ENCODE measurements at places on chromosomes 7 and 10.

DNA sequence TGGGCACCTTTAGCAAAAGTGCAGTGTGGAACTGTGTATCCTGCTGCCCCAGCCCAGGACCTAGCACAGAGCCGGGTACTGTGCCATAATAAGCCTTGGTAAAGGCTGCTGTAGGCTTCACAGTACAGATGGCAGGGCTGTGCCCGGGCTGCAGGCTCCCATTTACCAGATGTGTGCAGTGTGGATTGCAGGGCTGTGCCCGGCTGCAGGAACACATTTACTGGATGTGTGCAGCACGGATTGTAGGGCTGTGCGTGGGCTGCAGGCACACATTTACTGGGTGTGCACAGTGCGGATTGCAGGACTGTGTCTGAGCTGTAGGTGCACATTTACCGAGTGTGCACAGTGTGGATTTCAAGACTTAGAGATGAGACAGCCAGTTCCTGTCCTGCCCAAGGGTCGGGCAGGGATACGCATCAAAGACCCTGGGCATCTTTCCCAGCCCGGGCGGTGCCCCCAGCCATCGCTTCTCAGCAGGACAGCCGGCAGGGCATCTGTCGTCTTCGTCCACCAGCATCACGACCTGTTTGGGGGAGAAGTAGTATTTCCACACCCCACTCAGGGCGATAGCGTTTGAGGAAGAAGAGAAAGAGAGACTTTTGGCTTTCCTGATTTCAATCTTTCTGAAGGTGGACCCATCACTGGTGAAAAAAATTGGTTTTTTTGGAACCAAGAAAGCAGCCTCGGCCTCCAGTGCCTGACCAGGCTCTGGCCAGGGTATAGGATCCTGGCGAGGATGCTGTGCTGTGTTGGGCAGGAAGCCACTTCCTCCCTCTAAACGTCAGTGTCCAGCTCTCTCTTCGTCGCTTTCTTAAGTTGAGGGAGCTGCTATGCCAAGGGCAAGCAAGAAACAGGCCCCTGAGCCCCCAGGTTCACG lies 180.8 kb downstream of the CUX1 start:
- no peak for DNase-seq

GRCh38 chr10:57218382-57218781 lies 857.3 kb upstream of the ZWINT start:
- peak; percentile 47 for DNase-seq

DNA sequence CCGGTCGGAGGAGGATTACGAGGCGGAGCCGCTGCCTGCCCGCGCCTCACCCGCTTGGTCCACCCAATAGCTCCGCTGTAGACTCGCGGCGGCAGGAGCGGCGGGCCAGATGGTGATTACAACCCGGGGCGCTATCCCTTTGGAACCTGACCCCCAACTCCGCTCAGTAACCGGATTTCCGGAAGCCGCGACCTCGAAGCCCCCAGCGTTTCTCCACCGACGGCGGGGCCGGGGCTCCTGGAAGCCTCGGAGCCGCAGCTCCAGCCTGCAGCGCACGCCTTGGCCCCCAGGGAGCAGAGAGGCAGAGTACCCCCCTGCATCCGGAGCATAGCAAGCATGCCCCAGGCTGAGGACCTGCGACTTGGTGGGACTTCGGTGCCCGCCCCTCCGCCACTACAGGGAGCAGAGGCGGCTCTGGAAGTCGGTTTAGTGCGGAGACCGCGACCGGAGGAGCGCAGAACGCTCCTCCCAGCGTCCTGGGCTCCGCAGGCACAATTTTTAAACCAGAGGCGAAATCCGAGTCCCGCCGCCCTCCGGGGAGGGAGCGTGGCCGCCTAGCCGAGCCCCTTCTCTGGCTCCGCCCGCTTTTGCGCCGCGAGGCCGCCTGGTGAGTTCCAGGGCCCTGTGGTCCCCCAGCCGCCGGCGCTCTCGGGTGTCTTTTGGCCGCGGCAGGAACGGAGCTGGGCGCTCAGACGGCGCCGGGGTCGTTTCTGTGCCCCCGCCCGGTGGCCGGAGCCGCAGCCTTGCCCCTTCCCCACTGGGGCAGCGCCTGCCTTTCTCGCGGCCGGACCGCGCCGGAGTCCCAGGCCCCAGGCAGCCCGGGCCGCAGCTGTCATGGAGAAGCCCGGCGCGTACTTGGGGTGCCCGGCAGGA lies 28.2 kb upstream of the BMS1 start:
- peak; percentile 21 for DNase-seq

GRCh38 chr10:111506266-111507034 lies 429.6 kb downstream of the ADRA2A start:
- no peak for DNase-seq

- DNase-seq = no peak
Observed at GRCh38 chr10:129727071-129727470, 237.0 kb downstream of the EBF3 start.

- no peak for DNase-seq
Observed at GRCh38 chr7:9978106-9979064, 995.3 kb upstream of the PHF14 start.

- DNase-seq = no peak
Observed at GRCh38 chr7:134444961-134445315, 14.0 kb downstream of the AKR1B1 start.

GRCh38 chr10:26448292-26448691 lies 10.2 kb downstream of the APBB1IP start:
- no peak for DNase-seq

GRCh38 chr10:133565441-133566294 lies at the start of gene SYCE1:
SYCE1 (minus strand) TSS chr10:133565583; CDS start chr10:133565529, 54 bp downstream.
- DNase-seq = no peak

GRCh38 chr10:132521466-132522102 lies 16.0 kb upstream of the INPP5A start:
- DNase-seq = no peak

- no peak for DNase-seq
Observed at GRCh38 chr7:74398426-74398825, 55.3 kb upstream of the GTF2IRD1 start.

GRCh38 chr10:97582169-97582568 lies 2.0 kb upstream of the HOGA1 start:
- DNase-seq = no peak

- no peak for DNase-seq
Observed at GRCh38 chr7:120472892-120473291, 199.9 kb downstream of the KCND2 start.

- DNase-seq = no peak
Observed at GRCh38 chr10:1462994-1463633, 274.2 kb downstream of the ADARB2 start.

DNA sequence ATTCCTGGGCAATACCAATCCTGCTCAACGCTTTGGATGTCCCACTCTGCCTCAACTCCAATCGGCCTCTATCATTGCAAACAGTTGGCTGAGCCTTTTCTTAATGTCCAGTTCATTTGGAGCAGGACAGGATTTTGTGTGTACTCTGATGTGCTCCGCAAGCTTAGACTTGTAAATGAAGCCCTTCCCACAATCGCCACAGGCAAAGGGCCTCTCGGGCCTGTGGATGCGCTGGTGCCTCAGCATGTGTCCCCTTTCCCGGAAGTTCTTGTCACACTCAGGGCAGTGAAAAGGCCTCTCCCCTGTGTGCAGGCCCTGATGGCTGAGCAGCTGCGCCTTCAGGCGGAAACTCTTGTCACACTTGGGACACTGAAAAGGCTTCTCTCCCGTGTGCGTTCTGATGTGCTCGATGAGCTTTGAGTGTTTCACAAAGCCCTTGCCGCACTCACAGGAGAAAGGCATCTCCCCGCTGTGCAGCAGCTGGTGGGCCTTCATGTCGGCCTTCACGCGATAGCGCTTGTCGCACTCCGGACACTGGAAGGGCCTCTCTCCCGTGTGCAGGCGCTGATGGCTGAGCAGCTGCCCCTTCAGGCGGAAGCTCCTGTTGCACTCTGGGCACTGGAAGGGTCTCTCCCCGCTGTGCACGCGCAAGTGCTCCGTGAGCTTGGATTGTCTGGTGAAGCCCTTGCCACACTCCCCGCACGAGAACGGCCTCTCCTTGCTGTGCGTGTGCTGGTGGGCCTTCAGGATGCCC lies 20.0 kb downstream of the ZNF786 start:
- DNase-seq = no peak

DNA sequence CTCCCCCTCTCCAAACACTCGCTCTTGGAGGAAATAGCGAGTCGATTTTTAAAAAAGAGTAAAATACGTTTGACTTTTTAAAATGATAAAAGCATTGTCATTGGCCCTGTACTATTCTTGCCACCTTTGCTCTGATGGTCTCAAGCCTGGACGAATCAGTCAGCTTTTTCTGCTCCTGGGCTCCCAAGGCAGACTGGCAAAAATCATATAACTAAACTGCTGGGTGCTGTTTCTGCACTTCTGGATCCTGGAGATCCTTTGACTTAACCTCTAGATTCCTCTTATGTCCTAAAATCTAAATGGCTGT lies 1.8 kb downstream of the TPST1 start:
- no peak for DNase-seq

DNA sequence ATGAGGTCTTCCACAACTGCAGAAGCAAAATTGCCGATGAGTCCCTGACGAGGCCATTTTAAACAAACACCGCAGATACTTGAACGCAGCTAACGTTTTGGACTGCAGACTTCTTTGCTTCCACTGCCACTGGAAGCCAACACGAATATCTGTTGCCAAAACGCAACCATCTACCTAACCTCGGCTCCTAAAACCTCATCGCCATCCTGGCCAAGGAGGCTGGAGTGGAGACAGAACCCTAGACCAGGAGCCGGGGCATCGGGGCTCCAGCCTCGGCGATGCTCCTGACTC lies 493 bp downstream of the WDR91 start:
- peak; percentile 16 for DNase-seq

DNA sequence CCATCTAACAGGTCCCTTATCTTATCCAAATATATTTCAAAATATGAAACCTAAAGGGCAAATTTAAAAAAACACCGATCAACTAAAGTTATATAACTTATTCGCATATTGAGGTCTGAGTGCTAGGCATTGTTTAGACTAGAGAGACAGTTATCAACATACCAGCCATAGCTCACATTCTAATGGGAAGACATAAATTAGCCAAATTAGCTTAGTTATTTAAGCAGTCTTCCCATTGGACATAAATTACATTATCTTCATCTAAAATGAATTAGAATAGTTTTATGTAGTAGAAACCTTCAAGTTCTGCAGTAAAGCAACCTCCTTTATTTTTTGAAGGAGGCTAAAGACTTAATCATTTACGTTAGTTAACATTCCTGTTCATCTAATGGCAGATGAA lies 17.4 kb downstream of the KIF5B start:
- no peak for DNase-seq

DNA sequence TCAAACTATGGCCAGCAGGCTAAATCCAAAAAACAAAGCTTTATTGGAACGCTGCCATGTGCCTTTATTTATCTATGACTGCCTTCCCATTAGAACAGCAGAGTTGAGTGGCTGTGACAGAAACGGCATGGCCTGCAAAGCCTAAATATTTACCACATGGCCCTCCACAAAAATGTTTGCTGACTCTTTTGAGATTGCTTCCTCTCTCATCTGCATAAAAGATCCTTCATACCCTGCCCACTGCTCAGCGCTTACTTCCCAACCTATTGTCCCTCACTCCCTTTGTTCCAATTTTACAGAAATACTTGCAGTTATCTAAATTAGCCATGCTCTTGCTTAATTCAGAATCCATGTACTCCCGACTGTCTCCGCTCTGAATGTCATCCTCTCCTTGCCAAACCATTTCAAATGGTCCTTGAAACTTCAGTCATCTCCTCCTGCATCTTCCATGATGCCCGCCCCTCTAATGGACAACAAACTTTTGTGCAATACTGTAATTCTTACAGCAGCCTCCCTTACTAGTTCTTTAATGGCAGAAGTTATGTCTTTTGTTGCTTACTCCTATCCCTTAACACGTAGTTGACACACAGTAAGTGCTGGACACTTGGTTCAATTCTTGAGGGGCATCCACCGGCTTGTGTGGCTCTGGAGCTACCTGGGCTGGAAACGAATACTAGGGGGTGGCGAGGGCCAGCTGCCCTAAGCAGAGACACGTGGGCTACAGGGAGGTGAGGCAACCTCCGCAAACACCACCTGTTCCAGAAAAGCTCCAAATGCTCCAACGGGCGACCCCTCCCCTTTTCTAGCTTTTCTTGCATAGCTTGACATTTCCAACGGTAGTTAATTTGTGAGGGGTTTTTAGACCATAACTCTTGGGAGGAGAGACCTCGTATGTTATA lies 832 bp downstream of the XRCC2 start:
- peak; percentile 11 for DNase-seq

- DNase-seq = no peak
Observed at GRCh38 chr10:43250615-43251418, 16.0 kb downstream of the RASGEF1A start.

GRCh38 chr10:128069351-128070051 lies 56.7 kb downstream of the MKI67 start:
- peak; percentile 82 for DNase-seq

DNA sequence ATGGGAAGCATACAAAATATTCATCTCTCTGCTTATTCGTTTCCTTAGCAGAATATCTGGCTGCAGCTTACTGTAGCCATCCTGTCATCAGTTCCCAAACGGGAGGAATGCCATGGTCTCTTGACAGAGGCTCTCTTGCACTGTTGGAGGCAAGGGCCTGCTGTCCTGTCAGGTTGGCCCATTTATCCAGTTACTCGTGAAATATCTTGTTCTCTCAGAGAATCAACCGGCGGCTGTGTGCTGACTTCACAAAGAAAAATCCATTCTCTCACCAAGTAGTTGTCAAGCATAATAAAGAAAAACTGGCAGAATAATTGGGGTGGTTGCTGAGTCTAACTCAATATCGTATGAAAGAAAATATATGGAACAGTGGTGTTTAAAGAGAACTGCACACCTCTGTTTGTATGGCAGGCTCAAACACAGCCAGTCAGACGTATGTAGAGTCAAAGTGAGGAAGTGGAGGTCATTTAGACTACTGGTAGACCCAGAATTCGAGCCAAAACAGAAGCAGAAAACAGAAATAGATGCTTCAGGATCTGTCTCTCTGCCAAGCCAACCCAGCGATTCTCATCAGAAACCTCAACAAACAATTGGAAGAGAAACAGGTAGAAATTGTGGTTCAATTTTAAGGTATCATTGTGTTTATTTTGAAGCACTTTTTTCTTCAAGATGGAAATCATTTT lies 349.2 kb upstream of the PRKCQ start:
- DNase-seq = no peak

DNA sequence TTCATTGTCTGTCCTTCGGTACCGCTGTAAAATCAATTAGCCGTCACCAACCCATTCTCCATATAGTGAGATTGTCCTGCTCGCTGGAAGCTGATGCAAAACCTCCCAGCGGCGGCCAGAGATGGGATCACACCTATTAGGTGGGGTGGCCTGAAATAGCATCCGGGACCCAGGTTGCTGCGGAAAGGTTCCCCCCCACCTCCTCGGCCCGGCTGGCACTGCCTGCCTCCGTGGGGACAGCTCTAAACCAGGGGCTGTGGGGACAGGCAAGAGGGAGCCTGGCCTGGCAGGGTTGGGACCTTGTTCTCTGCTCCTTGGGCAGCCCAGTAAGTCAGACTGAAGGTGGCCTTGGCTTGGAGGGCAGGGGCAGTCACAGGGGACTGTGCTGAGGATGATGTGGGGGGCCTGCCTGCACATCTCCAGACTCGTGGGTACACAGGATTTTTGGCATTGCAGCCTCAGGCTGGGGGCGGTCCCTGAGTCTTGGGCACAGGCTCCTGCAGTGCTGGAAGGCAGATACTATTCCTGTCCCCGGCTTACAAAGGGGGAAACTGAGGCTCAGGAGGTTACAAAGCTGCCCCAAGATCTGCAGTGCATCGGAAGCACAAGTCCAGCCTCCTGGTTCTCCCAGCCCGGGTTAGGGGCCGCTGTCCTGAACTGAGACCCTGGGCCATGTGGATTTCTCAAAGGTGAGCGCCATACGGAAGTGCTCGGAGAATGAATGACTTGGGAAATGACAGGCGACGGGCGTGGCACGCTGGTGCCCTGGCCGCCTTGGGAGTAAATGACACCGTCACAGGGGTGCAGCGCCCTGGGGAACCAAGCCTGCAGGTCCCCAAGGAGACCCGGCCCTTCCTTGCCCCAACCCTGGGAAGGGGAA lies 65.6 kb downstream of the UNCX start:
- DNase-seq = no peak

Data from epithelial cell of esophagus (primary cell).